Left cardiac atrium (tissue), 4 donors: ENCODE measurements at places on chromosomes 12 and 14. TPM values are rescaled to one million over a fixed set of nuclear protein-coding genes. Genes with fewer than 3 reads are reported as not detected.

GRCh38 chr14:63854330-63854729 is 1.5 kb downstream of the SYNE2 start:
- DNase-seq, result no peak

DNA sequence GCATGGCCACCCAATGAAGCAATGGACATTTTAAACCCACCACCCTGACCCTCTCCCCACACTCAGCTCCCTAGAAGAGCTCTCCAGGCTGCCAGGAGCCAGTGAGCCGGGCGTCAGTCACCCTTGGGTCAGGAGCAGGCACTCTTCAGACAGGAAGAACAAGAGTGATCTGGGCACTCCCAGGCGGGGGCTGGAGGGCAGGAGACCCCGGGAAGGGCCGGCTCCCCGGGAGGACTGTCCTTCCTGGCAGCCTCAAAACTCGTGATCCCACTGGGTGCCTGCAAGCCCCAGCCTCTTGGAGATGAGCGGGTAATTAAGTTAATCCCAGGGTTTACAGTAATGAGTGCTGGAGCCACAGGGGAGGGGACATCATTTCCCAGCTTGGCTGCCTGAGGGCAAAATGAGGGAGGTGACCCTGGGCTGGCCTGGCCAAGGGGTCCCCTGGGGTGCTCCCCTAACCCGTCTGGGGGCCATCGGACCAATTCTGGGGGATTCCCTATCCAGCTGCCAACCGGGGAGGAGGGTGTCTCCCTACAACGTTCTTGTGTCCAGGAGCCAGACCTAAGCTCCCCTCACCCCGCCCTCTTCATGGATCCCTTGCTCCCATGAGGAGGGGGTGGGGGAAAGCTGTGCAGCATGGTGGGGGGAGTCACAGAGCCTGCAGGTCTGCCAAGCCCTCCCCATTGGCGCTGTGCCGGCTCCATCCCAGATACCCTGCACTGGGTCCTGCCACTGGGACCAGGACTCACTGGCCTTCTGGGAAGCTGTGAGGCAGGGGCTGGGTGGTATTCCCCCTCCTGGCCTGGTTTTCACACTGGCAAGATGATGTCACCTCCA is 59.2 kb downstream of the CCNK start:
- no peak for DNase-seq

DNA sequence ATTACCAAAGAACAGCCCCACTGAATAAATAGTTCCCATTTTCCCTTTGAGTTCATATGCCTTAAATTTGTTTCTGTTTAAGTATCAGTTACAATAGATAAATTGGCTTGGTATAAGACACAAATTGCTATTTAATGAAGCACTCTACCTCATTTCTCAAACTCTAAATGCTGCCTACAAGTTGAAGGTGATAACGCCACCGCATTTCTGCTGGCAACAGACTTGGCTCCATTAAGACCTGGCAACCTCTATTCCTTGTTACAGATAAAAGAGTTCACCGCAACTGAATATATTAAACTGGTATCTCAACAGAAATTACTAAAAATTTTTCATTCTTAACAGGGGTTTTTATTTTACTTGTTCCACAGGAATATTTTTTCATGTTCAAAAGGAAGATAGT is 35.6 kb downstream of the GXYLT1 start:
- DNase-seq, result no peak

- DNase-seq, result no peak
Measured at GRCh38 chr12:12072064-12072760, 1.5 kb downstream of the BCL2L14 start.

Gene PRR4
- 0.29 TPM for total RNA-seq

Gene NPFF
- not detected for total RNA-seq

Gene MMP17
- total RNA-seq, result 2.4 TPM

GRCh38 chr14:105525861-105526775 is at the start of gene TMEM121:
TMEM121 (plus strand) TSS chr14:105526583; CDS start chr14:105528835, 2,252 bp downstream.
- no peak for DNase-seq
